Activated T-helper 17 cell treated with anti-CD3 and anti-CD28 coated beads, Interleukin-2, amount 50 U/mL, for 72 hours (primary cell): ENCODE measurements at places on chromosomes 5 and 9. TPM values are rescaled to one million over a fixed set of nuclear protein-coding genes. Genes with fewer than 3 reads are reported as not detected.

The SLF1 gene
- total RNA-seq, result 10.8 TPM

The IFNA6 gene
- not detected for total RNA-seq

The ARSI gene
- total RNA-seq, result not detected

The SPATA9 gene
- not detected for total RNA-seq

The CDH18 gene
- not detected for total RNA-seq

The JAKMIP2 gene
- 4.3 TPM for total RNA-seq

The GNA14 gene
- total RNA-seq, result not detected

The CCDC171 gene
- 2.5 TPM for total RNA-seq

The MYOZ3 gene
- 0.21 TPM for total RNA-seq

The PCDHA13 gene
- total RNA-seq, result not detected

The SH2D3C gene
- 46.8 TPM for total RNA-seq

The PCDHB9 gene
- total RNA-seq, result not detected

The NMUR2 gene
- total RNA-seq, result not detected

The LRRC70 gene
- total RNA-seq, result 1.1 TPM

The HCN1 gene
- not detected for total RNA-seq

The SLC34A3 gene
- total RNA-seq, result not detected

The DOCK2 gene
- total RNA-seq, result 244 TPM

The HTR1A gene
- total RNA-seq, result not detected

The FAM221B gene
- not detected for total RNA-seq

GRCh38 chr5:140575309-140575708 lies 10.7 kb downstream of the SLC35A4 start:
- ATAC-seq, result no peak

GRCh38 chr5:58852566-58852965 lies 269.7 kb downstream of the RAB3C start:
- ATAC-seq, result no peak

GRCh38 chr9:10875752-10876151 lies 262.9 kb upstream of the PTPRD start:
- no peak for ATAC-seq

- ATAC-seq, result no peak
Observed at GRCh38 chr5:1345876-1346626, 1.2 kb upstream of the CLPTM1L start.

DNA sequence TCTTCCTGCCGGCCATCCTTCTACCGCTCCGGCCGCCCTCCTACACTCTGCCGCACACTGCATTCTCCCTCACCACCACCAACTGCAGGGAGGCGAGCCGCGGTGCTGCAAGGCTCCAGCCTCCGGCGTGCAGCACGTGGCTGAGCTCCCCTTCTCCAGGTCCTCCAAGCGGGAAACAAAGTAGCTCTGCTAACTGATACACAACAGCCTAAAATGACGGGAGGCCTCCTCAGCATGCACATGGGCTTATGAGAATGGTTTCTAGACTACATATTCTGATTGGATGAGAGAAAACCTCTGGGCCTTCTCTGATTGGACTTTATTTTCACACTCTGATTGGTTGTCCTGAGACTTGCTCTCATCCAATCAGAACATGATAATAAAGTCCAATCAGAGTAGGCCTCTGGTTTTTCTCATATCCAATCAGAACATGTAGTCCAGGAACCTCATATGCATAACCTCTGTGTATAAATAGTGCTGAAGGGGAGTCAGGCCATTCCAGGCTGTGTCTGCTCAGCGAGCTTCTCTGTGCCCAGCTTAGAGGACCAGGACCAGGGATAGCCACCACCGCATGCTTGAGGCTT lies 27.0 kb upstream of the ZNF354B start:
- no peak for ATAC-seq

GRCh38 chr9:98154678-98155077 lies 35.7 kb upstream of the TRIM14 start:
- no peak for ATAC-seq

DNA sequence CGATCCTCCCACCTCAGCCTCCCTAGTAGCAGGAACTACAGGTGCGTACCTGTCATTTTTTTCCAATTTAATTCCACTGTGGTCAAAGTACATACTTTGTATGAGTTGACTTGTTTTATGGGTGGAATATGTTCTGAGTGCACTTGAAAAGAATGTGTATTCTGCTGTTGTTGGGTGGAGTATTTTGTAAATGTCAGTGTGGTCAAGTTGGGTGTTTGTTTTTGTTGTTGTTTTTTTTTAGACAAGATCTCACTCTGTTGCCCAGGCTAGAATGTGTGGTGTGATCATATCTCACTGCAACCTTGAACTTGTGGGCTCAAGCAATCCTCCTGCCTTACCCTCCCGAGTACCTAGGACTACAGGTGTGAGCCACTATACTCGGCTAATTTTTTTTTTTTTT lies 17.9 kb downstream of the SLC25A25 start:
- ATAC-seq, result no peak

DNA sequence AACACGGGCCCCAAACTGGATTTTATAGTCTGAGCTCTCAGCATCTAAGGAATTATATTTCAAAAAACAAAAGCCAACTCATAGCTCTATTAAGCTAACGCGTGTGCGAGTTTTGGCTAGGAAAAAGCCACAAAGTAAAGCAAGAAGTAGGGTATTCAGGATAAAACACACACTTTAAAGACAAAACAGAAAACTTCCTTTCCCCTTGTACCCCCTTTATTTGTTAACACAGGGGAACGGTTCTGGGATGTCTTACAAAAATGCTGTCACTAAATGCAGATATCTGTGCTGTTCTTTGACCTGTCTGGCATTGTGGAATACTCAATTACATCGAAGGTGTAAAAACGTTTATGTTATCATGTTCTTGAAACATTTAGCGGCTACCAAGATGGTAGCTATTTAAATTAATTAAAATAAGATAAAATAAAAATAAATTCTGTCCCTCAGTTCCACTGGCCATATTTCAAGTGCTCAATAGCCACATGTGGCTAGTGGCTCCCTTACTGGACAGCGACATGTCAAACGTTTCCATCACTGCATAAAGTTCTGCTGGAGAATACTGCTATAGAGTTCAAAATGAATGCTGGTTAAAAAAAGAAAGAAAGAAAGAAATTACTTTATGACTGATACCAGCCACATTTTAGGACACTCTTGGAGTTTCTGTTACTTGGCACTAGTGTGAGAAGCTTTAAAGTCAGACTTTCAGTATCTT lies 7.2 kb upstream of the MEF2C start:
- ATAC-seq, result no peak

DNA sequence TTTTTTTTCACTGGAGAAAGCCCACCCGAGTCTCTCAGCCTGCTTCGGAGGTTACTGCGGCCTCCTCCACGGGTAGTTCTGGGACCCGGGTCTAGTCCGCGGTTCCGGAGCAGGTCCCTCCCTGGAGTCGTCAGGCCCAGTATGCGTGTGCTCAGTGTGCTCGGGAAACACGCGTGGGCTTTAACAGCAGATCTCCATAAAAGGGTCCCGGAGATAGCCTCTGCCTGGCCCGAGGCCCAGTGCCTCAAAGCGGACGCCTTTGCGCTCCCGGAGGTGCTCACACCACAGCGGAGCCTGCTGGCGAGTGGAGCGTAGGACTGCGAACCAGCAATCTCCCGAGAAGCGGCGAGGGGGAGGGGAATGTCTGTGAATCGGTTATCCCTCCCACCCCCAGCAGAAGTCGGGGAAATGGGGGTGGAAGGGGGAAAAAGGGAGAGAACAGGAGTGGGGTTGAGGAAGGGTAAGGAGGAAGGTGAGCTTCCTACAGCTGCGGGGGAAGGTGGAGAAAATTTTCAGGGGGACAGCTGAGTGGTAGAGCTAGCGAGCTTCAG lies 28.7 kb downstream of the CDKN2A start:
- peak; percentile 79 for ATAC-seq

GRCh38 chr5:5364932-5365331 lies 57.5 kb upstream of the ICE1 start:
- no peak for ATAC-seq

GRCh38 chr5:169711551-169712225 lies 74.6 kb downstream of the DOCK2 start:
- ATAC-seq, result no peak

DNA sequence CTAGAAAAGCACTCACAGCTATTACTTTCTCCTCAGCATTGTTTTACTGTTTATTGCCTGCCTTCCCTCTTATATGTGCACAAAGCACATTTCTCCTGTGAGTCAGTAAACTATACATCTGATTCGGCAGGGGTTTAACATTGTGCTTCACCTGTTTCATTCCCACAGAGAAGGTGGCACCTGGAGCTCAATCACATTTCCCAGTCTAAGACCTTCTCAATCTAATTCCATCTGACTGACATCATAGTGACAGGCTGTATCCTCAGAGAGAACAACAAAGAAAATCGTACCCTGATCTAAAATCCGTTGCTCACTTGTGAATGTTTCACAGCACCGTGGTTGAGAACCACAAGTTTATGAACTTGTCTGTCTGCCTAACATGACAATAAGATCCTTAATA lies 92.4 kb upstream of the CAST start:
- no peak for ATAC-seq

GRCh38 chr5:89901983-89902382 lies 507.6 kb downstream of the CETN3 start:
- no peak for ATAC-seq

GRCh38 chr5:15021266-15022046 lies 149.9 kb upstream of the ANKH start:
- no peak for ATAC-seq

- ATAC-seq, result no peak
Observed at GRCh38 chr5:130109152-130109551, 204.9 kb downstream of the CHSY3 start.

- ATAC-seq, result peak; percentile 91
Observed at GRCh38 chr5:180540050-180540694, 46.0 kb downstream of the CNOT6 start.

- peak; percentile 75 for ATAC-seq
Observed at GRCh38 chr9:137453643-137454081, 5.5 kb downstream of the NSMF start.

DNA sequence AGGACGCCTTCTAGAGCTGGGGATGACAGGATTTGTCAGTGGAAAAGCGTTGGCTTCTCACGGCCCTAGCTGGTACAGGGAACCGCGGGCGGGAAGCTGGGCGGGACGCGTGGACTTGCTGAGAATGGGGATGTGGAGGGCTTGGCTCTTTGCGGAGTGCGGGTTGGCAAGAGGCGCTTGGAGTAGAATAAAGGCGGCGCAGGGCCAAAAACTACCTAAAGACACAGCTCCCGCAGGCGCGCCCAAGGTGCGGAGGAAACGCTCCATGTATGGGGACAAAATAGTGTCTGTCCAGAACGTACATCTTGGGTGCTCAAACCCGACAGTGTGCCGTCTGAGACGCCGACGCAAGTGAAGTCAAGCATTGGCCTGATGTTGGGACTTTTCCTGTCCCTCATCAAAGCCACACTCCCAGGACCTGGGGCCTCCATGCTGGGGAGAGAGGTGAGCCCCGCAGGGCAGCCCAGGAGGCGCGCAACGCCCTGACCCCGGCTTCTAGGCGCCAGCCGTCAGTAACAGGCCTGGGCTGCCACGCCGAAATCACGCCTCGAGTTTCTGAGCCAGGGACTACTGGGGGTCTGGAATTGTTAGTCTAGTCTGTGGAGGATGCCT lies 1.6 kb upstream of the NKX2-5 start:
- ATAC-seq, result no peak

GRCh38 chr5:67133776-67134175 lies 62.8 kb downstream of the CD180 start:
- no peak for ATAC-seq

DNA sequence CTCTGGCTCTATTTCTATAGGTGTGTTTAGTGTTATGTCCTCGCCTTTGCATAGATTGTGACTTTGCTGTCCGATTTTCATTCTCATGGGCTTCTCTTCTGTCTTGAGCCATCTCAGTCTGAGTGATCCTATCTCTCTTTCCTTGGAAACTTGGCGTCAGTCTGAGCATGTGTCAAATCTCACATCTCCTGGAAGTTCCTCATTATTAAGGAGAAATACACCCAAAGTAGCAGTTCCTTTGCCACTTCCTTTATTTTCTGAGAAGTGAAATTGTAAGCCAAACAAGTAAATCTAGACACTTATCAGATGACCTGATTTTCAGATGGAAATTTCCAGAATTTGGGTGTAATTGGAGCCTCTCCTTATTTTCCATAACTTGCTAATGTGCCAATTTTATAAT lies 126.9 kb upstream of the ANKH start:
- no peak for ATAC-seq

- ATAC-seq, result no peak
Observed at GRCh38 chr5:78557601-78558000, 91.0 kb downstream of the LHFPL2 start.

DNA sequence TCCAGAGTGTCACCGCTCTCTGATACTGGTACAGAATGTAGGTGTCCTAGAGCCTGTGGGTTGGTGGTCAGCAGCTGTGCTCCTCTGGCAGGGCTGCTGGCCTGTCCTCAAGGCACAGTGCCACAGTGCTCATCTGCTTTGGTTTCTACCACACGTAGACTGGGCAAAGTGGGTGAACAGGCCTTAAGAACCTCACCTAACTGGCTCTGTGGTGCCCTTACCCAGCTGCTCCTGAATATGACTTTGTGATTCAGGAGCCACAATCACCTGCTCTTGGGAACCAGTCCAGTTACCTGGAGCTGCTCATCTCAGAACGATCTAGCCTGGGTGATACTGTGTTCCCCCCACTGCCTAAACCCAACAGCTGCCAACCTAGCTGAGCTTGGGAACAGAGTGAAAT lies 6.4 kb downstream of the NOP16 start:
- ATAC-seq, result no peak

DNA sequence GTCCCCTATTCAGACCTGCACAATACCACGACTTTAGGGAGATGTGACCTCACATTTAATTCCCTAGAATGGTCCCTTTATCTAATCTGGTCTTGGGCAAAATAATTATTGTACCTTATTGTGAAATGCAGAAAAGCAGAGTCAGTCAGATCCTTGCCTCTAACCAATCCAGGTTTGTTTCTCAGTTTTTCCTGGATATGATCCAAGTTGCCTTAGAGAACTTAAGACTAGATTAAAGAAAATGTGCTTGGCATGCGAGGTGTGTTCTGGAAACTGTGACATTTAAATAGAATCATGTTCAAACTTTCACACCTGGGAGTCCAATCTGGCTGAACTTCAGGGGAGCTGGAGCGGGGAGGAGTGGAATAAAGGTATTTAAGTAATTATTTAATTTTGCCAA lies 696.2 kb downstream of the DNAH5 start:
- no peak for ATAC-seq

- no peak for ATAC-seq
Observed at GRCh38 chr5:68026092-68026885, 189.3 kb upstream of the PIK3R1 start.

GRCh38 chr5:133688391-133688790 lies 76.0 kb upstream of the FSTL4 start:
- ATAC-seq, result peak; percentile 93

DNA sequence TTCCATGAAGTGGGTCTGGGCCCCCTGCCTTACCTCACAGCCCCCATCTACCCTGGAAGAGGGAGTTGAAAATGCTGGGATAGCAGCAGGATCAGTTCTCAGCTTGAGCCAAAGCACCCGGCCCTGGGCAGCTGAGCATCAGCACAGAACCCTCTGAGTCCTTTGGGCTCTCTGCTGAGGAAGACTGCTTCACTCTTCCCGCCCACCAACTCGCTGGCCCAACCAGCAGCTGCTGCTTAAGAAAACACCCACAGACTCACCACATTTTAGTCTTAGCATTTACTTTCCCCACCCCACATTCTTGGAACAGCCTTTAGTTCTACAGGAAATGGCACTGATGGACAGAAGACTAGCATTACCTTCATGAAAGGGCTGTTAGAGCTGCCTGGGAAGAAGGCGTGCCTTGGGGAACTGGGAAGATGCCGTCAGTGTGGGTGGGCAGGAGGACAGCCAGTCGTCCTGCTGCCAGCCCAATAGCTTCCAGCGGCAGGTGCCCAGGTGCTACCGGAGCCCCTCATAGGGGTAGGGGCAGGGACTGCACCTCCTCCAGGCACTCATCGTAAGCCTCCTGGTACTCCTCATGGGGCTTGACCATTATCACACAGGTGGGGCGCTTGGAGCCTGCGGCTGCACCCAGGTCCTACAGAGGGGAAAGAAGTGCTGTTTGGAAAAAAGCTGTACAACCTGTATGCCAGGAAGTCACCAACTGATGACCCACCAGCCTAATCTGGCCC lies 4.3 kb downstream of the NHP2 start:
- peak; percentile 4 for ATAC-seq
